ENCODE measurements at places on chromosomes 3 and 15.

- no peak for DNase-seq
These were observed 51.3 kb downstream of the ETV5 start for GRCh38 chr3:186057594-186057993.

DNA sequence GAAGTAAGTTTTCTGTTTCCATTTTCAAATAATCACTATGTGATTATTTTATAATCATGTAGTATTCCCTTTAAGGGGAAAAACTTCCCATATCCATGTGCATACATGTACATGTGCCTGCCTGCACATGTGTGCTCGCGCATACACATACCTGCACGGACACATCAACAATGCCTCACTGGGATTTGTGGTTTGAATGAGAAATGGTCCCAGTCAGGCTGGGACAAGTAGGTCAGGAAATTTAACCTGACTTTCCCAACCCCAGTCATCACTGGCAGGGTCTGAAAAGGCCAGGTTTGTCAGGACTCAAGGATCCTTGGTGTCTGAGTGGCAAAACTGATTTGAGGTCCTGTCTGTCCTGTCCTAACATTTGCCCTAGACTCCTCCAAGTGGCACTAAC lies 109.3 kb upstream of the MRPS22 start:
- no peak for DNase-seq

- DNase-seq: peak; percentile 18
These were observed 2.6 kb downstream of the ATP8B4 start for GRCh38 chr15:50116477-50116876.

GRCh38 chr3:138717348-138717747 lies 108.8 kb downstream of the FAIM start:
- no peak for DNase-seq
